ENCODE measurements at places on chromosomes 12 and 14. TPM values are rescaled to one million over a fixed set of nuclear protein-coding genes. Genes with fewer than 3 reads are reported as not detected.

Gene POTEG
- total RNA-seq: not detected

Gene SRP54
- 111 TPM for total RNA-seq

Gene ADAM21
- total RNA-seq: 0.37 TPM

Gene EML1
- 7.7 TPM for total RNA-seq

Gene BHLHE41
- 27.8 TPM for total RNA-seq

Gene LTBP2
- total RNA-seq: 905 TPM

Gene MANSC4
- 0.89 TPM for total RNA-seq

Gene C12orf50
- total RNA-seq: not detected

Gene EMP1
- 3.9 TPM for total RNA-seq

Gene PARPBP
- 4.2 TPM for total RNA-seq

Gene POU6F1
- total RNA-seq: 2.4 TPM

Gene GPD1
- total RNA-seq: not detected

Gene RNASE4
- 23.4 TPM for total RNA-seq

Gene SLC39A5
- total RNA-seq: not detected

Gene MYBPC1
- not detected for total RNA-seq

Gene BDKRB2
- total RNA-seq: 33.3 TPM

Gene CD69
- total RNA-seq: not detected

Gene LALBA
- not detected for total RNA-seq

Gene PPP1R1A
- not detected for total RNA-seq

Gene ANAPC5
- 187 TPM for total RNA-seq

Gene TSPAN19
- not detected for total RNA-seq

Gene KCNH5
- total RNA-seq: under 0.01 TPM

Gene FGF6
- not detected for total RNA-seq

Gene BMP4
- 2.1 TPM for total RNA-seq

Gene LHX5
- total RNA-seq: not detected

Gene AQP5
- not detected for total RNA-seq
